ENCODE measurements at places on chromosomes 1 and 21.

DNA sequence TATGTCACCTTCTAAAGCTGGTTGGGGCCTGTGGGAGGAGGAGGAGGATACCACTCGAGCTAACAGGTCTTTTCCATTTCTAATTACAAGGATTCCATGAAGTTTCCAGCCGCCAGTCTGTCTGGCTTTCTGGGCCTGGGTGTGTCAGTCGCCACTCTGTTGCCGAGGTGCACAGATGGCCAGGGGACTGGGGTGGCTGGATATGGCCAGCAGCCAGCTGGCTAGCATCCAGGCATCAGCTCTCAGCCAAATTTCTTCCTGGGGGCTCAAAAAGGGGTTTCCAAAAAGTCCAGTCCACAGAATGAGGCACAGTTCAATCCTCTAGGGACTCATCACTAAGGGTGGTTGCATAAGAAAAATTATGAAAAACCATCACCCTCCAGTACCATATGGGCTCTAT, 32.4 kb downstream of the ITPKB start:
- no peak for DNase-seq

GRCh38 chr1:174999936-175000696, at the start of gene CACYBP:
Gene CACYBP (plus strand): TSS chr1:174999947. CDS start chr1:175000181, 234 bp downstream.
- no peak for DNase-seq

- no peak for DNase-seq
These were observed 156.0 kb upstream of the TIAM1 start for GRCh38 chr21:31500071-31500470.

- DNase-seq: no peak
These were observed 18.1 kb upstream of the BEND5 start for GRCh38 chr1:48794816-48795215.

DNA sequence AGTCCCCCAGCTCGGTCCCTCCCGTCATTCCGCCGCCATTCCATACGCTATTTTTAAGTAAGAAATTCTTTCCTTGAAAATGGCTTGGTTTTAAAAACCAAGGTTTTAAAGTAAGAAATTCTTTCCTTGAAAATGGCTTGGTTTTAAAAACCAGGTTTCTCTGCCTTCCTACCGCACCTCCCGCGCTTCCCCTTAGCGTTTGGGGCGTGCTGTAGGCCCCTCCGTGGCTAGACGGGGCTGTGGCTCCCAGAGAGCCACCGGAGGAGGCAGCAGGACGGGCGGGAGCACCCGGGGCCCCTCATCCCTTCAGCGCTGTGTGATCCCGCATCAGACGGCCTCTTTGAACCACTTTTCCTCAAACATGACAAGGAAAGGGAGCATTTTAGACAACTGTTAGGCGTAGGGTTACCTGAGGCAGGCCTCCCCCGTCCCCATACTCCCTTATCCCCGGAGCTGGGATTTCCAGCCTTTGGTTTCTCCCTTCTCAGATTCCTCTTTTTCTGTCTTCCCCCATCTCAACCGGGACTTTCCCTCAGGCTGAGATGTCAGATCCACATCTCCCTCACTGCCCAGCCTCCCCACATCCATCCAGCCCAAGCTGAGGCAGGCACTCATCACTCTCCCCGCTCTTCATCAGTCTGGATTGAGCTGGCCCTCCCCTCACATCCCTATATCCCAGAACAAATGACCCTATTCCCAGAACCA, 541 bp upstream of the CD58 start:
- no peak for DNase-seq

- no peak for DNase-seq
These were observed 304.3 kb upstream of the PLD5 start for GRCh38 chr1:242828828-242829227.

GRCh38 chr1:81834921-81835698, 34.4 kb downstream of the ADGRL2 start:
- no peak for DNase-seq

DNA sequence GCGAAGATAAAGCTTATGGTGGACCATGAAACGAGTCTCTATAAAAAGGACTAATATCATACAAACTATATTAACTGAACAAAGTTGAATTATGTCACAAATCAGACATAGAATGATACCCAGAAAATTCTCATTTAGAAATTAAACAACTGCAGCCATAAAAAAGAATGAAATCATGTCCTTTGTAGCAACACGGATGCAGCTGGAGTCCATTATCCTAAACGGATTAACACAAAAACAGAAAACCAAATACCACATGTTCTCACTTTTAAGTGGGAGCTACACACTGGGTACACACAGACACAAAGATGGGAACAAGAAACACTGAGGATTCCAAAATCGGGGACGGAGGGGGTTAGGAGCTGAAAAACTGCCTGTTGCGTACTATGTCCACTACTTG, 11.5 kb downstream of the COP1 start:
- DNase-seq: no peak

DNA sequence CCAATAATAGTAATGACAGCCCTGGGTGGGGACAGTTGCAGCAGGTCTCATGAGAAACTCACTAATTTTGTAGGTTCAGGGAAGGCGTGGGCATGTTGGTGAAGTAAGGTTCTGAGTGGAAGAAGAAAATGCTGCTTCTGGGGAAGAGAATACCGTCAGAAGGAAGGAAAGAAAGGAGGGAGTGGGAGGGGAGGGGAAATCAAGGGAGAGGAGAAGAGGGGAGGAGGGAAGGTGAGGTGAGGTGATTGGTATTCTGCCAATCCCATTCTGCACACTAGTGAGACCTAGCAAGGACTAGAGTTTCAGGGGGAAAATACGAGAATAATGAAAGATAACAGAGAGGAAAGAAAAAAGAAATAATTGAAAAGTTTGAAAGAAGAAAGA, 32.4 kb upstream of the MGST3 start:
- DNase-seq: no peak

DNA sequence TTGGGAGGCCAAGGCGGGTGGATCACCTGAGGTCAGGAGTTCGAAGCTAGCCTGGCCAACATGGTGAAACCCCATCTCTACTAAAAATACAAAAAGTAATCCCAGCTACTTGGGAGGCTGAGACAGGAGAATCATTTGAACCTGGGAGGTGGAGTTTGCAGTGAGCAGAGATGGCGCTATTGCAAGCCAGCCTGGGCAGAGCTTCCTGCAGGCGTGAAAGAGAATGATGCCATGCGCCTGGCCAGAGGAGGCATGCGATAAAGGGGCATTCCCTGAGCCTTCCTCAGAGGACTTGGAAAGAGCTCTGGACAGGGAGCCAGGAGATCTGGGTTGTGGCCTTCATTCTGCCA, 3.2 kb downstream of the E2F2 start:
- no peak for DNase-seq

GRCh38 chr1:7698641-7699040, 72.5 kb upstream of the VAMP3 start:
- no peak for DNase-seq

DNA sequence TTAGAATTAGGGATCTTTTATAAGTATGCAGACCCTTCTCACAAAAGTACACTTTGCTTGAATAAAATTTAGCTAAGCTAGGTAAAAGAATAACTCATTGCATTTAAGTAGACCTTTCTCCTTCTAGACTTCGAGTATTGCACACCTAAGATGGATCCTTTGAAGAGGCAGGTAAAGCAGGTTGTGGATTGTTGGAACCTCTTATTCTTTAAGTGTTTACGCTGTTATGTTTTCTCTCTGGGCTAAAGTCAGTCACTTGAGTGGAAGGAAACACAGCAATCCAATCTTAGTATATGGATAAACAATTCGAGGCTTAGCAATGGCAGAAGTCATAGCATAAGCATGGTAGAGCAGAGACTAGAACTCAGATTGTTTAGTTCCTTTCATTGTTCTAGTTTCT, 11.4 kb downstream of the MAGI3 start:
- DNase-seq: no peak

DNA sequence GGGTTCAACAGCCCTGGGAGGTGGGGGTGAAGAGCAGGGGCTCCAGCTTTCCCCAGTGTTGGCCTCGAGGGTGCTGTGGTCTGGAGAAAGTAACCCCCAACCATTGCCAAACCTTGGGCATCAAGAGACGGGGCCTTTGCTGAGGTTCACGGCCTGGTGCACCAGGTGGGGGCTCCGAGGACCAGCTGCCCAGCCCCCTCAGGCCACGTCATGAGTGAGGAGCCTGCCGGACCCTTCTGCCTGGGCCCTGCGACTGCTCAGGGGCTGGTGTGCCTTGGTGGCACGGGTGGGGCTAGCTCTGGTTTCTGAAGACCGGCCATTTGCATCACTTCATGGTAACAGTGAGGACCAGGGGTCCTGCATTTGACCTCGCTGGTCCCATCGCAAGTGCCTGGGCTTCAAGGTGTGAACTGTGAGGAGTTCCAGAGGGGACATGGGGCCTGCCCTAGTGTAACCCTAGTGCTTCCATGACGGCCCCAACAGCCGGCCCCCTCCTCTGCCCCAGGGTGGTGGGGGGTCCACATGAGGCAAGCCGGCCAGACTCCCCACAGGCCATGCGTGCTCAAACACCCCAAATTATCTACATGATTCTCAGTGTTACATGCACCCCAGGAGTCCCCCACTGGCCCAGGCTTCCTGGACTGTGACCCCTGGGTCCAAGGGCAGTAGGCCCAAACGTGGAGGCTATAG, 13.5 kb downstream of the MORN1 start:
- DNase-seq: no peak

DNA sequence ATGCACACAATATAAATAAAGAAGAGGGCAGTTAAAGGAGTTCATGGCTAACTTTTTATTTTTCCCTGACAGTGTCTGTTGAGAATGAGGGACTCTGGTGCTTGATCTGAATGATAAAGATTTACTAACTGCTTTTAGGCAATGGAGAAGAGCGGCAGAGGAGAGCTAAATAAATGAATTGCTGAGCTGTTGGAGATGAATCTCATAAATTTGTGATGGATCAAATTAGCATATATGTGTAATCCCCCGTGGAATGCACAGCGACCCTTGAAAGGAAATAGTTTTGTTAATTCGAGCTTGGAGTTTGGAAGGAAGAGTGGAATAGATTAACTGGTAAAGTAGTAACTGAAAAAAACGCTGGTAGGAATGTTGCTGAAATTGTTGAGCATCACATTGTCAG, 40.2 kb downstream of the HMCN1 start:
- DNase-seq: no peak

Data from brain pericyte (primary cell).